ENCODE measurements at places on chromosomes 16 and 17.
A peak's percentile ranks its signal among the peaks of the same experiment; 100 is the strongest.

- DNase-seq: no peak
Measured at GRCh38 chr16:70393662-70394061, 45.2 kb downstream of the ST3GAL2 start.

DNA sequence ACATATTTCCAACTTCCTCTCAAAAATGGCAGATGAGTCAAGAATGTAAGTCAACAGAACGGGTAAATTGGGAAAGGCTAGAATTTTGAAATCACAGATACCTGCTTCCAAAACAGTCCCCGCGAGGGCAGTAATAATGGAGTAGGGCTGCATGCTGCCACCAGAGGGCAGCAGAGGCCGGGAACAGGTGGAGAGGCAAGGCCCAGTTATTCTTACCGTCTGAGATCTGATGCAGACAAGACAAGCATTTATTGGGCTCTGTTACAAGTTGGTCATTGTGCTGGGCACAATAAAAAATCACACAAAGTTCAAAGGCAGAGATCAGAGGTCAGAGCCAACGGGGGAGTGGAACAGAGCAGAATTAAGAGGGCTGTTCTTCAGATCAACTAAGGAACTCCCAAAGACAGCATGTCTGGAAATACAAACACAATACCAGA lies 8.8 kb upstream of the MLKL start:
- peak; percentile 84 for DNase-seq

DNA sequence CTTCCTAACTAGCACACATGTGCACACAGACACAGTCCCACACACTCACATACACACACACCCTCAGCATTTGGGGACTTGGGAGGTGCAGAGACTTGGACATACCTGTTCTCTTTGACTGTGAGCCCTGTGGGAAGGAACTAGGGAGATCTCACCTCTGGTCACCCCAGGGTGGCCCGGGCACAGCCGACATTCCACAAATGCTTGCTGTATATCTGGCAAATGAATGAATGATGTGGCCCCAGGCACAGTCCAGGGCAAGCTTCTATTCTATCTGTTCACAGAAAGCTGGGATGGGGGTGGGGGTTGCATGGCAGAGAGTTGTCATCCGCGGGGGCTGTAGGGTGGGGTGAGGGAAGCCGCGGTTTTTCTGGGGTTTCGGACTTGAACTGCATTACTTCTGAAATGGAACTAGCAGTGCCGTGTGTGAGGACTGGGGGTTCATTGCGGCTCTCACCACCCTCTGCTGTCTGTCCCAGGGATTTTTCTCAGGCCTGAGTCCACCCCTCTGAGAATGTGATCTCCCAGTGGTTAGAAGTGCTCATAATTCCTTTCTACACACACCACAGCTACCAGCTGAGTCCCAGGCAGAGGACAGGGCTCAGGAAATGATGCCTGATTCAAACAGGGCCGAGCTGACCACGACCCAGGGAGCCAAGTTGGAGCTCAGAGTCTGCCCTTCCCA lies 3.3 kb upstream of the RIPOR1 start:
- no peak for DNase-seq

DNA sequence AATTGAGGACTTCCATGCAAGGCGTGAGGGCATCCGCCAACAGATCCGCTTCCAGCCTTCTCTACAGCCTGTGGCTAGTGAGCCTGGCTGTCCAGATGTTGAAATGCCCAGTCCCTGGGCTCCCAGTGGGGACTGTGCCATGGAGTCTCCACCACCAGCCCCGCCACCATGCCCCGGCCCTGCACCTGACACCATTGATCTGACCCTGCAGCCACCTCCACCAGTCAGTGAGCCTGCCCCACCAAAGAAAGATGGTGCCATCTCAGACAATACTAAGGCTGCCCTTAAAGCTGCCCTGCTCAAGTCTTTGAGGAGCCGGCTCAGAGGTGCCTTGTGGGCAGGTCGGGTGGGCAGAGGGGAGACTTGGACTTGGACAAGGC lies 3.1 kb downstream of the MAPK7 start:
- DNase-seq: no peak

GRCh38 chr16:84659656-84660300 lies 11.5 kb downstream of the KLHL36 start:
- no peak for DNase-seq

GRCh38 chr17:45101883-45102811 lies 30.2 kb downstream of the PLCD3 start:
- no peak for DNase-seq

- no peak for DNase-seq
Measured at GRCh38 chr17:41678411-41678906, 10.2 kb upstream of the EIF1 start.

DNA sequence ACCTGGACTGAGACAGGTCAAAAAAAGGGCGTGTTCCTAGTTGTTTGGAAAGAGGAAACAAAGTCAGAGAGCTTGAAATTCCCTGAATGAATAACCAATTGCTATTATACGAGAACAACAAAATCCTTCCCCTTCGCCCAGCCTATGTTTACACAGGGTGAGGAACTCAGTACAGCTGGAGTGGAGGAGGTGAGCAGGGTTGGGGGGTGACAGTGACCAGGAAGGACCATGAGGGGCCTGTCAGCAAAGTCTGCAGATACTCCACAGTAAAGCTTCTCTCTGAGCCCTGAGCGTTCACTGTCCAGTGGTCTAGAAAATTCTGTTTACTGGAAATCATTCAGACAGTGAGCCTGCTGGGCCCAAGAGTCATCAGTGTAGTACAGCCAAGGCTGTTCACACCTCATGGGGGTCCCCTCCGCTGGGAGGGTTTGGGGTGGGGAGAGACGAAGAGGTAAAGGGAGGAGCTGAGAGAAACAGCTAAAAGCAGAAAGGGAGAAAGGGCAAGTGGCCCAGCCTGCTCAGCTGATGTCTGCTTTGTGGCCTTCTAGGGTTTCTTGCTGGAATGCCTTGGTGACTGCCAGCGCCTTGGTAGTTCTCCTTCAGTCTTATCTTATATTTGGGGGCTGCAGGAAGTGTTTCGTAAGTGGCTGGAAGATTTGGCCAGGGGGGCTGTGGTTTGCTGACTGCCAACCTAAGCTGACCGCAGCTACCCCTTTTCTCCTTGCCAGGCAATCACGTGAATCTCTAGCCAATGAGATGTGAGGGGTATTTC lies 5.7 kb downstream of the DUSP3 start:
- no peak for DNase-seq

GRCh38 chr17:36030956-36031355 lies 13.2 kb upstream of the CCL23 start:
- DNase-seq: no peak

DNA sequence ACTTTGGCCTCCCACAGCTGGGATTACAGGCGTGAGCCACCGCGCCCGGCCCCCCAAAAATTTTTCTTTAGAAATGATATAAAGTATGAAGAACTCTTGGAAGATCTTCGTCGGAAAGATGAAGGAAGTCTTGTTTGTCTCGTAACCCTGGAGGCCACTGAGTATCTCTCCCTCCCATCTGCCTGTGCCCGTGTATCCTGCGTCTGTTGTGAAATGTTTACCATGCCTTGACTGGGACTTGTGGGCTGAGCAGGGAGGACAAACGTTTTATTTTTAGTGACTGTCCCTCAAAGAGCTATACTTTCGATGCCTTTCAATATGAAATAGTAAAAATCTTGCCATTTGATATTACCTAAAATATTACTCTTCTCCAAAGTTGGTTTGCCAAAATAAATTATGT lies 121.2 kb downstream of the RPTOR start:
- DNase-seq: no peak

GRCh38 chr16:11198828-11199227 lies 57.2 kb downstream of the SOCS1 start:
- no peak for DNase-seq

GRCh38 chr17:72053449-72053848 lies 67.4 kb upstream of the SOX9 start:
- DNase-seq: no peak
